Activated CD4-positive, alpha-beta memory T cell treated with anti-CD3 and anti-CD28 coated beads for 36 hours (primary cell): ENCODE measurements at places on chromosomes 11 and 22. TPM values are rescaled to one million over a fixed set of nuclear protein-coding genes. Genes with fewer than 3 reads are reported as not detected.

DNA sequence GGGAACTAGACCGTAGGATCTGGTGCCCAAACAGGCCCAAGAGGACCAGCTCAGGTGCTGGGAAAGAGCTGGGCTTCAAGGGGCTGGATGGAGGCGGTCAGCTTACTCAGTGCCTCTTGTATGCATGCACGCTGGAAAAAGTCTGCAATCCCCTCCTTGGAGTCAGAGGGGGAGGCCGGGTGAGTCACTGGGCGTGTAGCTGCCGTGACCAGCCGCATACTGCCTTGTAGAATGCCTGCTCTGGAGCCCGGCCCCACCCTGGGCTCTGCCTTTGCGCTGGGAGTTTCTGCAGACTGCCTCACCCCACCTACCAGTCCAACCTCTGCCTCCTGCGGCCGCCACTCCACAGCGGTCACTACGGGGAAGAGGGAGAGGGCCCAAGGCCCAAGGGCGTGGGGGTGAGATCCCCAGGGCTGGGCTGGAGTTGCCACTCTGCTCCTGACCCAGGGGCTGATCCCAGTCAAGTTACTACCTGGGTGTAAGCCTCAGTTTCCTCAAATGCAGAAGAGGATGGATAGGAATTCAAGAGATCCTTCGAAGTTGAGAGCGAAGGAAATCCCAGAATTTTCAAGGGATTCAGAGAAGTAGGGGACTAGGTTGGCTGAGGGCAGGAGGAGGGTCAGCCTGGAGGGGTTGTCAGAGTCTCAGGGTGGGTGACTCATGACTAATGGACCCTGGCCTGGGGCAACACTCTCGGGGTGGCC is 4.2 kb downstream of the MRGPRF start:
- no peak overlapping the region for H3K4me3 ChIP-seq
- H3K27ac ChIP-seq: no peak overlapping the region
- H3K27me3 ChIP-seq: peaks cover 20% of the 10 kb centered on the region
- DNase-seq: no peak
- H3K36me3 ChIP-seq: no peaks in the 10 kb centered on the region

DNA sequence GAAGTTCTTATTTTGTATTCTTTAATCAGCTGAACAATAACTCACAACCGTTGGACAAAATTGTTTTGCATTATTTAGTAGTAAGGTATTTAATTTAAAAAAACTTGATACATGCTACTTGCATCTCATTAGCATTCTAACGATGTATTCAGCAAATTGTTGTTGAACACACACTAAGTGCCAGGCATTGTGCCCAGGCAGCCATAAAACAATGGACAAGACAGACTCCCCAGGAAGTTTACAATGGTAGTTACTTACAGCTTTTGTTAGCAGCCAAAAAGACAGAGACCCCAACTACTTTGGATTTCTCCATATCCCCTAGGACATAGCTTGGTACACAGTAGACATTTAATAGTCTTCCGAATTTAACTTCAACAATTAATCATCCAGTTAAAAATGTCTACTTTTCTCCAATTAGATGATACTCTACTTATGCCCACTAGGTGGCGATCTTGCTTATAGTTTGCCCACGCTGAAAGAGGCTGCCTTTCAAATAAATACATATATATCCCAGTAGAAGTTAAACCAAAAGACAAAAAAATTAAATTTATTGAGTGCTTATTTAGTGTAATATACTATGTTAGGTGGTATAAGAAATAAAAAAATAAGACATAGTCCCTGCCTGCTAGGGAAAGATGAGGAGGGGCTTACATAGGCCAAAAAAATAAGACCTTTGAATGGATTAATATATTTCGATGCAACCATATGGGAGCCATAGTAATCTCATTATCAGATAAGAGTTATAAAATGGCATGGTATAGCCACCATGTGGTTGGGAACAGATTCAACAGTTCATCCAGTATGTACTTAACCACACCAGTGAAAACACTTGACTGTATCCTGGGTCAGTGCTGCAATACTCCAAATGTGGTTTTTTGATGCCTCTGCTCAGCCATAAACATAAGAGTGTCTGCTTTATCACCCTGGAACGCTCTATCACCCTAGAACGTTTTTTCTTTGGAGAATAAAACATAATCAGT is 2.0 kb upstream of the FJX1 start:
- H3K36me3 ChIP-seq: no peaks in the 10 kb centered on the region
- no peak overlapping the region for H3K4me3 ChIP-seq
- DNase-seq: no peak
- peaks cover 54% of the 10 kb centered on the region for H3K27me3 ChIP-seq
- peaks cover 12% of the 10 kb centered on the region for H3K4me1 ChIP-seq

DNA sequence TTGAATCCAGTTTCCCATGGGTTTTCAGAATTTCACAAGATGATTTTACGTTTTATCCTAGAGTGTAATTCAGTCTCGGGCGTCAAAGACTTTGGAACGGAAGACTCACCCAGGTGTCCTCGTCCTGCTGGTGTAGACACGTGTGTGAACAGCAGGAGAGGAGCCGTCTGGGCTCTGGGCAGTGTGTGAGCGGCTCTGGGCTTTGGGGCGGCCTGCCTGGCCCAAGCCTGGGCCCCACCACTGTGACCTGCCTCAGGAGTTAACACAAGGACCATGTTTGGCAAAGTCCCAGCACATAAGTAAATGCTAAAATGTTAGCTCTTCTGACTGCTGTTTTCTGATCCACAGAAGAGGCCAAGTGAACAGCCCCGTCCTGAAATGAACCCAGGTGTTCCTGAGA is 1093.3 kb downstream of the BRD1 start:
- H3K4me3 ChIP-seq: no peak overlapping the region
- no peaks in the 10 kb centered on the region for H3K27me3 ChIP-seq
- H3K27ac ChIP-seq: no peak overlapping the region
- H3K36me3 ChIP-seq: no peaks in the 10 kb centered on the region

DNA sequence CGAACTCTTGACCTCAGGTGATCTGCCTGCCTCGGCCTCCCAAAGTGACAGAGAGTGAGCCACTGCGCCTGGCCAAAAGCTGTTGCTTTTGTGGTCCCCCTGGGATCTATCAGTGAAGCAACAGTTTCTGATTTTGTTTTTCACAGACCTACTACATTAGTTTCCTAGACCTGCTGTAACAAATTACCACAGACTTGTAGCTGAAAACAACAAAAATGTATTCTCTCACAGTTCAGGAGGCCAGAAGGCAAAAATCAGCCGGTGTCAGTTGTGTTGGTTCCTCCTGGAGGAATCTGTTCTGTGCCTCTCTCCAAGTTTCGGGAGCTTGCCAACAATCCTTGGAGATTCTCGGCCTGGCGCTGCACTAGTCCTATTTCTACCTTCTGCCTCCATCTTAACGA is 8.5 kb upstream of the SLC35C1 start:
- H3K4me3 ChIP-seq: no peak overlapping the region
- H3K27me3 ChIP-seq: peaks cover under 1% of the 10 kb centered on the region
- no peaks in the 10 kb centered on the region for H3K36me3 ChIP-seq
- DNase-seq: no peak
- no peak overlapping the region for H3K27ac ChIP-seq

DNA sequence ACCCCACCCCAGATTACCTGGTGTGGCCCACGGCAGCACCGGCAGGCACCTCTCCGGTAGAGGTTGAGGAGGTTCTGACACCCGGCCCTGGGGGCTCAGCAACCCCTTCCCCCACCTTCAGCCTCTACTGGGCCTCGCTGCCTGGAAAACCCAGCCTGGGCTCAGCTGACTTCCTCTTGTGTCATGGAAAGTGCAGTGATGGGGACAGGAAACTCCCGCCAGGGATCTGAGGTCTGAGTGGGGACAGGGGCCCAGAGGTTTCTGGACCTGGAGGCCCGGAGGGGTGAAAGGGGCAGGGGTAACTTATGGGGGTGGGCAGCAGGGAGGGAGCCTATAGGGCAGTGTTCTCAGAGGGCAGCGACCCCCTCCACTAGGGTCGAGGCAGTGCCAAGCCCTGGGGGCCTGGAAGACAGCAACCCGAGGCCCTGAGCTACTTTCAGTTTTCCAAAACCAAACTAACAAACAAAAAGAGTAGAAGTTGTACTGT is 10.0 kb upstream of the CD5 start:
- peak overlapping the region; percentile 96 for H3K4me3 ChIP-seq
- peak; percentile 88 for DNase-seq
- H3K4me1 ChIP-seq: peaks cover 69% of the 10 kb centered on the region

DNA sequence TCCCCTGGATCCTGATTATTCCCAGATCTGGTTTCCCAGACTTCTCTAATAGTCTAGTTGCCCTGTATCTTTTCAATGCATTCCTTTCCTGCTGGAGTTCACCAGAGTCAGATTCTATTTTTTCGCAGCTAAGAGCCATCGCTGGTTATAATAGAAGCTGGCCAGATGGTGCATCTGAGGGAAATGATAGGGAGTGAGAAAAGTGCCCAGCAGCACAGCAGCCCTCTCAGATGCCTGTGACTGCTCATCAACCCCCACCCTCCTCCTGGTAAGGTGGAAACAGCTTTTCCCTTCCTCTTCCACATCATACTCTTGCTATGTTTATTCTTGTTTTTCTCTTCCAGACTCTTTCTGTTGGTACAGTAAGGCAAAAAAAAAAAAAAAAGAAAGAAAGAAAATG is 12.8 kb downstream of the OR8A1 start:
- H3K4me1 ChIP-seq: no peaks in the 10 kb centered on the region
- H3K36me3 ChIP-seq: no peaks in the 10 kb centered on the region
- no peak for DNase-seq
- no peak overlapping the region for H3K4me3 ChIP-seq

- H3K4me1 ChIP-seq: no peaks in the 10 kb centered on the region
- H3K27ac ChIP-seq: no peak overlapping the region
- H3K36me3 ChIP-seq: no peaks in the 10 kb centered on the region
- H3K4me3 ChIP-seq: no peak overlapping the region
- no peak for DNase-seq
These were observed 481.6 kb downstream of the SOX6 start for GRCh38 chr11:15874704-15875103.

- no peak overlapping the region for H3K27ac ChIP-seq
- no peaks in the 10 kb centered on the region for H3K36me3 ChIP-seq
- no peak overlapping the region for H3K4me3 ChIP-seq
- no peak for DNase-seq
- no peaks in the 10 kb centered on the region for H3K27me3 ChIP-seq
- H3K4me1 ChIP-seq: no peaks in the 10 kb centered on the region
These were observed 257.4 kb upstream of the DDI1 start for GRCh38 chr11:103779054-103779453.

DNA sequence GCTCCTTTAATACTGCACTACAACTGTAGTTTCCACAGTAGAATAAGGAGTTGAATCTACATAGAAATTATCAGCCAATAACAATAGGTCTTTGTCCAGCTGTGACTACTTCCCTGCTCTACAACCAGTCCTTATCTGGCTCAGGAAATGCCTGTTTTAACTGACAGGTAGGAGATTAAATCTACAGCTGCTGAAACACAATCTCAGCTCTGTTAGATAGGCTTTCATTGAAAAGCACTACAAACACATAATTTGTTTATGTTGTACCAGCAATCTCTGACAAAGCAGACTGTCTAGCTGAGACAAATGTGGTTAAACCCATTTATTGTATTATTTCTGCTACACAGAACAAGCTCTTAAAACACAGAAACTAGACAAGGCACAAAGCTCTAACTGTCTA is 230.0 kb downstream of the SOX6 start:
- no peaks in the 10 kb centered on the region for H3K4me1 ChIP-seq
- H3K27ac ChIP-seq: no peak overlapping the region
- no peaks in the 10 kb centered on the region for H3K36me3 ChIP-seq
- H3K27me3 ChIP-seq: no peaks in the 10 kb centered on the region
- H3K4me3 ChIP-seq: no peak overlapping the region

DNA sequence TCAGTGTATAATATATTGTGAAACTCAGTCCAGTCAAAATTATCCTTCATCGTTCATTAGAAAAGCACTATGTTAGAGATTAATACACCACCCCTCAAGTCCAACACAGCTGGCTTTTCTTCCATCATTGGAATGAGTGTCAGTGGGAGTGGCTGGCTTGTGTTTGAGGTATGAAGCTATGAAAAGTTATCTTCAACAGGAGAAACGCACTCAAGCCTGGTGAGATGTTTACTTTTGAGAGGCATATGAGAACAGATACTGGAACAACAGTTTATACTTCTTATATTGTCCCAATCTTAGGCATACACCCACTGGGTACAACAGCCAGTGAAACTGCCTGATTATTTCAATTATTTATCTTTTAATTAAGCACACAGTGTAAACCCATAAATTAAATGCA is 34.3 kb downstream of the PLEKHB1 start:
- H3K36me3 ChIP-seq: peaks cover 8% of the 10 kb centered on the region
- no peaks in the 10 kb centered on the region for H3K4me1 ChIP-seq
- no peak overlapping the region for H3K4me3 ChIP-seq
- DNase-seq: no peak

GRCh38 chr11:66547662-66548009 is 933 bp downstream of the ACTN3 start:
- no peaks in the 10 kb centered on the region for H3K27me3 ChIP-seq
- peaks cover 14% of the 10 kb centered on the region for H3K4me1 ChIP-seq
- no peak for DNase-seq
- no peak overlapping the region for H3K4me3 ChIP-seq
- H3K27ac ChIP-seq: no peak overlapping the region

- no peaks in the 10 kb centered on the region for H3K27me3 ChIP-seq
- H3K4me3 ChIP-seq: no peak overlapping the region
- DNase-seq: no peak
- H3K27ac ChIP-seq: no peak overlapping the region
- H3K4me1 ChIP-seq: peaks cover 5% of the 10 kb centered on the region
These were observed 10.2 kb downstream of the RTN4R start for GRCh38 chr22:20258021-20258299.

DNA sequence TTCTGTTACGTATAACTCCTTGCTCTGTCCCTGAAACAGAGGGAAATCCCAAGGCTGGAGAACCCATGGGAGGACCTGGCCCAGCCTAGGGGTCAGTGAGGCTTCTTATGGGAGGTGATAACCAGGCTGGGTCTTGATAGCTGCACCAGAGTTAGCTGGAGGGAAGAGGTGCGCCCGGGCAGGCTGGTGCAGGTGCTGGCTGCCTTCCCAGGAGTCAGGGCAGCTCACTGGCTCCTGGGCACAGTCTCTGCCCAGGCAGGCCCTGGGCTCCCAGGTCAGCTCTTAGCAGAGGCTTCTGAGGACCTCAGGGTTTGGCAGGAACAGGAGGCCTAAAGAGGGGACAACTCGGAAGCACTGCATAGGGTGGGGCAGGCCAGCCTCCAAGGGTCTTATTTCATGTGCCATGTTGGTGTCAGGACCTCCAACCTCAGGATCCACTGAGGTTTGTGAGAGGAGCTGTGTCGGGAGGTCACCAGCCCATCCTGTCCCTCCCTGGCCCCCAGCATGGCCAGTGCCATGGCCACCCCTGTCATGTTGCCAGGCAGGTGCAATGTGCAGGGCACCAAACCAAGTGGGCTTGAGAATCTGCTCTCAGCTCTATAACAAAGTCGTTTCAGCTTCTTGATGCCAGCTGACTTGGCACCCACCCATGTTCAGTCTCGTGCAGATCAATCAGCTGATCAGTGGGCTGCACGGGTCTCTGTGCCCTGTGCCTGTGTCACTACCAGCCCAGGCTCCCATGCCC is 20.5 kb upstream of the CELSR1 start:
- no peak for DNase-seq
- peaks cover 1% of the 10 kb centered on the region for H3K27me3 ChIP-seq
- no peak overlapping the region for H3K4me3 ChIP-seq
- no peak overlapping the region for H3K27ac ChIP-seq

- no peaks in the 10 kb centered on the region for H3K36me3 ChIP-seq
- H3K27me3 ChIP-seq: peaks cover 34% of the 10 kb centered on the region
- no peak for DNase-seq
- H3K4me1 ChIP-seq: no peaks in the 10 kb centered on the region
- H3K4me3 ChIP-seq: no peak overlapping the region
These were observed 85.7 kb downstream of the IGLL5 start for GRCh38 chr22:22973336-22973735.

The CCDC116 gene
- total RNA-seq: 0.27 TPM

The APOBEC3G gene
- total RNA-seq: 106 TPM

The INPP5J gene
- 0.14 TPM for total RNA-seq

The CNIH2 gene
- 0.39 TPM for total RNA-seq
